ENCODE measurements at places on chromosomes 6 and 20.

DNA sequence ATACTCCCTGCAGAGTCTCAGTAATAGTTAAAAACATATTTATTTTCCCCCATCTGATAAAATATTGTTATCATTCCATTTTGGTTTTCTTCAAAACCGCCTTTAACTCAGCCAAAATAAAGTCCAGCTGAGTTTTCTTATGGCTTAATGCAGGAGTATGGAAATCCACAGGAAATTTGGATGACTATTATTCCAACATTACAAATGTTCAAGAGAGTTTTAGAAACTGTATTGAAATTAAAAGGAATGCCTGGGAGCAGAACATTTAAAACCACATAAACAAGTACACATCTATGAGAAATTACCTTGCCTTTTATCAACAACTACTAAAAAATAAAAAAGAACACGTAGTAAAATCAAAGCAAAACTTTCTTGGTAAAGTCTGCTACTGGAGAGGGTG, 45.7 kb downstream of the NCOA7 start:
- H3K4me1 ChIP-seq, result 0 out of 2 replicates have a peak, but pooled peaks cover 4% of the 10 kb centered on the region
- H3K27ac ChIP-seq, result no peak overlapping the region
- H3K27me3 ChIP-seq, result no peaks in the 10 kb centered on the region
- DNase-seq, result no peak
- no peak overlapping the region for H3K4me3 ChIP-seq

- no peak overlapping the region for H3K27ac ChIP-seq
- no peak overlapping the region for H3K4me3 ChIP-seq
- H3K36me3 ChIP-seq, result no peaks in the 10 kb centered on the region
- DNase-seq, result no peak
These were observed 10.7 kb downstream of the MANEA start for GRCh38 chr6:95587989-95588388.

DNA sequence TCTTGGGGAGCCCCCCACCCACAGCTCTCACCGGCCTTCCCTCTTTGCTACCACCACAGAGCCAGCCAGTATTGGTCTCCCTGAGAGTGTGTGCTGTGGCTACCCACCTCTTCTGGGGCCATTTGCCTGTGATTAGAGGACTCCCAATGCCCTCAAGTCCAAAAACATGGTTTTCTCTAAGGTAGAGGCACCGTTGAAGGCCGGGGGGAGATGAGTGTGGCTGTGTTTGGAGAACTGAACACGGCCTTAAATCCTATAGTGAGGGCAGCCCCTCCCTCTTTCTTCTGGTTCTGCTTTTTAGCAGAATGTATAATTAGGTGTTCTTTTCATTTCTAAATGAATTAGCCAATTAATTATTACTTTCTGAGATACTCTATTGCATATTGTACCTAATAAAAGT, 2.5 kb downstream of the CCR6 start:
- no peak overlapping the region for H3K27ac ChIP-seq
- no peak for DNase-seq
- peaks cover 7% of the 10 kb centered on the region for H3K27me3 ChIP-seq
- H3K4me1 ChIP-seq, result no peaks in the 10 kb centered on the region
- H3K4me3 ChIP-seq, result no peak overlapping the region

GRCh38 chr20:46931699-46932098, 37.1 kb downstream of the EYA2 start:
- no peak for DNase-seq
- H3K4me1 ChIP-seq, result no peaks in the 10 kb centered on the region
- H3K4me3 ChIP-seq, result no peak overlapping the region
- H3K36me3 ChIP-seq, result no peaks in the 10 kb centered on the region
- no peaks in the 10 kb centered on the region for H3K27me3 ChIP-seq

GRCh38 chr6:119608994-119609393, 259.4 kb upstream of the MAN1A1 start:
- no peaks in the 10 kb centered on the region for H3K36me3 ChIP-seq
- no peak for DNase-seq
- no peak overlapping the region for H3K27ac ChIP-seq
- H3K27me3 ChIP-seq, result no peaks in the 10 kb centered on the region
- H3K4me1 ChIP-seq, result no peaks in the 10 kb centered on the region

GRCh38 chr6:41092421-41093140, 19.8 kb downstream of the NFYA start:
- H3K27me3 ChIP-seq, result no peaks in the 10 kb centered on the region
- H3K36me3 ChIP-seq, result peaks cover 37% of the 10 kb centered on the region
- H3K4me3 ChIP-seq, result no peak overlapping the region
- DNase-seq, result no peak
- H3K27ac ChIP-seq, result no peak overlapping the region

- H3K4me1 ChIP-seq, result no peaks in the 10 kb centered on the region
- DNase-seq, result no peak
- no peak overlapping the region for H3K4me3 ChIP-seq
- H3K36me3 ChIP-seq, result no peaks in the 10 kb centered on the region
These were observed 359.3 kb upstream of the PLCB4 start for GRCh38 chr20:8709627-8710026.

- no peak overlapping the region for H3K27ac ChIP-seq
- H3K36me3 ChIP-seq, result no peaks in the 10 kb centered on the region
These were observed 24.3 kb upstream of the FANCE start for GRCh38 chr6:35427851-35428321.

- H3K27me3 ChIP-seq, result no peaks in the 10 kb centered on the region
- H3K36me3 ChIP-seq, result no peaks in the 10 kb centered on the region
- no peak overlapping the region for H3K27ac ChIP-seq
- DNase-seq, result no peak
- no peaks in the 10 kb centered on the region for H3K4me1 ChIP-seq
- H3K4me3 ChIP-seq, result no peak overlapping the region
These were observed 9.3 kb upstream of the EPM2A start for GRCh38 chr6:145744619-145745018.

DNA sequence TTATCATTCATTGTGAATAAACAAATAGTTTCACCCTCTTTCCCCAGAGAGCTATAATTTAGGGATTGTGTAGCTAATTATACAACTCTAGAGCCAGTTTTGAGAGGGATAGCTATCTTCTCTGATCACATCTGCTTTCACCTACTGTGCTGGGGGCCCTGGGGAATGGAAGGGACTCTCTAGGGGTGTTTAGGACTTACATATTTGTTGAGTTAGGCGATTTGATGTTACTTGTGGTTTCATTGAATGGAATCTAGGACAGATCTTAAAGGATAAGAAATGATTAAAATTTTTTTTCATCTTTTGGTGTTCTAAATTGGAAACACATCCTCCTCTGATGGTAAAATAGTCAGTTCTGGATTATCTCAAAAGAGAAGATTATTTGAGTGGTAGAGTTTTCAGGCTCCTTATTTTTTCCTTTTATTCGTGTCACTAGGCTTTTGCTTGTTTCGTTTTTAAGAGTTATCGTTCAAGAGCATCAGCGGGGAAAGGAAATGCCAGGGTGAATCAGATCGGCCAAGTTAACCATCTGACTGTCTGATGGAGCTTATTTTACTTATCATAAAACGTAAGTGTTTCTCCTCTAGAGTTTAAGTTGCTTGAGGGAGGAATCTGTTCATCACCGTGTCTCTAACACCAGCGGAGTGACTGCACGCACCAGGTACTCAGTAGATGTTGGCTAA, 236.7 kb downstream of the FARS2 start:
- H3K27me3 ChIP-seq, result no peaks in the 10 kb centered on the region
- no peaks in the 10 kb centered on the region for H3K4me1 ChIP-seq
- DNase-seq, result peak; percentile 58
- H3K4me3 ChIP-seq, result peak overlapping the region; percentile 3

- peak; percentile 70 for DNase-seq
- peaks cover 38% of the 10 kb centered on the region for H3K4me1 ChIP-seq
- H3K27ac ChIP-seq, result peak overlapping the region; percentile 92
- H3K36me3 ChIP-seq, result no peaks in the 10 kb centered on the region
These were observed 19.7 kb upstream of the UTRN start for GRCh38 chr6:144265390-144265789.

DNA sequence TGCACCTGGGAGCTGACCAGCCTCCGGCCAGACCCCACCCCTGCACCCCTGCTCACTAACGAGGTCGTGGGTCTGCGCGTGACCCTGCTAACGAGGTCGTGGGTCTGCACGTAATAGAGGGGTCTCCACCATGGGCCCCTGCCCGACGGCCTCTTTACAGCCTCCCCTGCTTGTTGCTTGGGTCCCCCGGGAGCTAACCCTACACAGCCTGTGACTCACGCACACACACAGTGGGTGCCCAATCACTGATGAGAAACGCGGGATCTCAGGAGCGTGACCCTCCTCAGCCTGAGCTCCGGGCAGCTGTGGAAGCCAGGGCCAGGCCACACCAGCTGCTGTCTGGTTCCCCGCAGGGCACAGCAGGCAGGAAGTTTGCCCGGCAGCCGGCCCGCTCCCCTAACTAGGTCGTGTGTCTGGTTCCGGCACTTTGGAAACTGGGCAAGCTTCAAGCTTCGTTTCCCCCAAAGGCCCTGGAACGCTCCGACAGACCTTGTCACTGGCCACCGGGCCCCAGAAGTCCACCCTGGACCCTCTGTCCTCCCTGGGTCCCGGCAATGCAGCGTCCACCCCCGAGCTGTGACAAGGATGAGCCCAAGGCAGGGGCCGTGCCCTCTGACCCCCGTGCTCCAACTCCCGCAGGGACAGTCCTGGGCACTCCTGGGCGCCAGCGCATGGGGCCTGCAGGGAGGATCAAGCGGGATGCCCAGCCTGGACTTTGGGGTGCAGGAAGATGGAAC, 767 bp downstream of the PTK6 start:
- no peaks in the 10 kb centered on the region for H3K27me3 ChIP-seq
- H3K36me3 ChIP-seq, result no peaks in the 10 kb centered on the region
- H3K27ac ChIP-seq, result peak overlapping the region; percentile 88
- DNase-seq, result no peak
- H3K4me1 ChIP-seq, result peaks cover 17% of the 10 kb centered on the region
- peak overlapping the region; percentile 70 for H3K4me3 ChIP-seq

DNA sequence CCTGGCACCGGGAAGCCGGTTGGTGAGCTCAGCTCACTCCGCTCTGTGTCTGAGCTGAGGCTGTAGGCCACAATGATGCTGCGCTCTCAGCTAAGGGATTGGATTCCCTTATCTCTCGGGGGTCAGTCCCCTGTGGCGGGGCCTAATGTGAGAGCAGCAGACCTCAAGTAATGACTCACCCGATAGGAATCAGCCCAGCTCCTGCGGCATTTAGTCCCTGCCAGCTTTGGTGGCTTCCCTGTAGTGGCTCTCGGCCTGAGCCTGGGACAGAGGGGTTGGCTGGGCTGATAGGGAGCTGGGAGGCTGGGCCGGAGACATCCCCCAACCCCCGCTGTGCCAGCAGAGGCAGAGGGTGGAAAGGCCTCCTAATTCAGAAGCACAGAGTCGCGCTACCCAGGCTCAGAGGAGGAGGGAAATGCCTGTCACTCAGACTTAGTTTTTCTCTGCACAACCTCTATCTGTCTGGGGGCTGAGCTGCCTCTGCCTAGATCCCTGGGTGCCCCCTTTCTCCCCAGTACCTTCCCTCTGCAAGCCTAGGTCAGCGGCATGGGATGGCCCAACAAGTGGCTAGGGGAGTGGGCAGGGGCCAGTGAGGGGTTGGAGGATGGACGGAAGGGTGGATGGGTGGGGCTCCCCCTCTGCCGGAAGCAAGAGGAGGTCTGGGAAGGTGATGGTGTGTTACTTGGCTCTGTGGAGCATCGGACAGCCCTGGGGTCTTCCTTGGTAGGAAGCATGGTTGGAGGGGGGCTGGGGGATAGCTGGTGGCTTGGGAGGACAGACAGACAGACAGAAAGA, 92.2 kb downstream of the CDH22 start:
- H3K27me3 ChIP-seq, result no peaks in the 10 kb centered on the region
- no peak overlapping the region for H3K4me3 ChIP-seq
- H3K4me1 ChIP-seq, result peaks cover 10% of the 10 kb centered on the region
- H3K36me3 ChIP-seq, result no peaks in the 10 kb centered on the region
- no peak for DNase-seq
- H3K27ac ChIP-seq, result no peak overlapping the region

DNA sequence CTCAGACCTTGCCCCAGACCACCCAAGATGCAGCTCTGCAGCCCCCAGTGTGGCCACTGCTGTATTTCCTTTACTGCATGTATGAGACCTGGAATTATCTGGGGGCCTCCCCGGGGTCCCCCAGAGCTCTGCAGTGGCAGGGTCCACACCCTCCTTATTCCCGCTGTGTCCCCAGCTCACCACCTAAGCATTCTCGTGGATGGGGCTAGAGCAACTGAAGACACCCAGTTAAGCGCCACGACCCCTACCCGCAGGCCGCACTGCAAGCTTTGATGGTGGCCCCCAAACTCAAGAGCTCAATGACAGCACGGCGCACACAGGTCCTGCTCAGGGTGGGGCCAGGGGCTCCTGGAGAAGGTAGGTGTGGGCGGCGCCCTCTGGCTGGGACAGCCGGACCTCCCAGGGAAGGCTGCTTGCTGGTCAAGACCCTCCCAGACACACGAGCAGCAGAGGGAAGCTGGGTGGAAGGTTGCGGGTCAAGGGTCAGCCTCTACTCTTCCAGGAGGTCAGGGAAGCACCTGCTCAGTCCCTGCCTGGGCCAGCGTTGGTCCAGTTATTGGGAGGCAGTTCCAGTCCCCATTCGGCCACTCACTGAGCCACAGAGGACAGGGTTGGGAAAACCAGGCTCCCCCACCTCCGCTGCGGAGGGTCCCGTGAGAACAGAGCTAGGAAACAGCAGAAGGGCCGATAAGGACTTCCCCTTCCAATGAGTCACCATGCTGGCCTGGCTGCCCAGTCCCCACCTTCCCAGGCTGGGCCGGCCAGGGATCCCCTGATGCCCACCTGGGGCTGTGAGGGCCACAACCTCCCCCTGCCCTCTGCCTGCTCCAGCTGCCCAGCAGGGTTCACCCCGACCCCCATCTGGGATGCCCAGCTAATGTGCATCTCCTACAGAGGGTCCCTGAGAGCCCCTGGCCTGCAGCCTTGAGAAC, 2.9 kb downstream of the LAMA5 start:
- peak overlapping the region; percentile 88 for H3K27ac ChIP-seq
- H3K4me3 ChIP-seq, result peak overlapping the region; percentile 96
- no peak for DNase-seq
- no peaks in the 10 kb centered on the region for H3K36me3 ChIP-seq
- no peaks in the 10 kb centered on the region for H3K27me3 ChIP-seq

GRCh38 chr20:14410869-14411555, 73.6 kb upstream of the FLRT3 start:
- no peak overlapping the region for H3K27ac ChIP-seq
- DNase-seq, result no peak
- H3K4me3 ChIP-seq, result no peak overlapping the region
- no peaks in the 10 kb centered on the region for H3K36me3 ChIP-seq

- H3K27ac ChIP-seq, result peak overlapping the region; percentile 97
- DNase-seq, result no peak
- peaks cover 14% of the 10 kb centered on the region for H3K4me1 ChIP-seq
- H3K27me3 ChIP-seq, result no peaks in the 10 kb centered on the region
- peaks cover 47% of the 10 kb centered on the region for H3K36me3 ChIP-seq
These were observed 1.8 kb downstream of the SNRPB start for GRCh38 chr20:2468581-2469407.

All from Panc1 (cell line).